Activated CD4-positive, CD25-positive, alpha-beta regulatory T cell treated with anti-CD3 and anti-CD28 coated beads, Interleukin-2, amount 50 U/mL, for 72 hours (primary cell): ENCODE measurements at places on chromosomes 2 and 18.

DNA sequence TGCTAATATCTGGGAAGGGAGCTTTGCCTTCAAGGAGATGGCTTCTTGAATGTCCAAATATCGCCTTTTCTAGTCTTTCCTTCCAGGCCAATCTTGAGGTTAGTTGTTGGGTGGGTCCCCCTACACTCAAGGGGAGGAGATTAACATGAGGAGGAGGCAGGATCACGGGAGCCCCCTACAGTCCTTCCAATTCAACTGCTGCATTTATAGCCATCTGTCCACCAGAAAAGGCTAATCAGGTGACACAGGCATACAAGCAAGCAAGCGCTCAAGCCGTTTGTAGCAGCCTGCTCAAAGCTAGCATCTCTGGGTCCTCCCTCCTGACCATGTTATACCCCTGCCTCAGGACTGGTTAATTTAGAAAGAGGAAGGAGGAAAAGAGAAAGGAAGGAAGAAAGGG is 87.6 kb downstream of the MRPS9 start:
- no peak for DNase-seq

DNA sequence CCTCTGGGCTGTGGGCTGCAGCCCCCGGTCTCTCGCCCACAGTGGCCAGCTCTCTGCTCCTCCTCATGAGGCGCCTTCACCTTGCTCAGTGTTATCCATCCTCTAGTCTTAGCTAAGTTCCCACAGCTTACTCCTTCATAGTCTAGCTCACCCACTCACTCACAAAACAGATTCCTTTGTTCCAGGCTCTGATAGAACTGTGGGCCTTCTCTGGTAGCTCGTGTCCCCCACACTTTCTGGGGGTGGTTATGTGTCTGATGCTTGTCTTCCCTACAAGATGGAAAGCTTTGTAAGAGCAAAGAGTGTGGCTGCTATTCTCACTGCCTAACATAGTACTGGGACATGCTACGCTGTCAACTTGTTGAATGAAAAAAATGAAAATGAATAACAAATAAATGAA is 135.8 kb downstream of the EN1 start:
- DNase-seq, result no peak

- DNase-seq, result no peak
These were observed 475.6 kb upstream of the VRK2 start for GRCh38 chr2:57570961-57571360.

DNA sequence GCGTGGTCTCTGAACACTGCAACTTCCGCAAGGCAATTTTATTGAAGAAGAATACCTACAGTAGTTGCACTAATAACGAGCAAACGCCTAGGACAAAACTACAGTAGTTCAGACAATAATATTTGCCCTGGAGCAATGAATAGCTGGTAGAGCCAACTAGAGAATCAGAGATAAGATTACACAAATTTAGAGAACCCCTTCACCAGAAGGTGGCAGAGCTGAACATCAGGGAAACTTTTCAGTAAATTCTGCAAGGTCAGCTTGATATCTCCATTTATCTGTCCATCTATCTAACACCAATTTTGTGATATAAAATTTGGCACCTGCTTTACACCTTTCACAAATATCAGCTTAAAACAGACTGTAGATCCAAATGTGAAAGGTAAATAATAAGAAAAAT is 43.8 kb downstream of the CDH19 start:
- no peak for DNase-seq

DNA sequence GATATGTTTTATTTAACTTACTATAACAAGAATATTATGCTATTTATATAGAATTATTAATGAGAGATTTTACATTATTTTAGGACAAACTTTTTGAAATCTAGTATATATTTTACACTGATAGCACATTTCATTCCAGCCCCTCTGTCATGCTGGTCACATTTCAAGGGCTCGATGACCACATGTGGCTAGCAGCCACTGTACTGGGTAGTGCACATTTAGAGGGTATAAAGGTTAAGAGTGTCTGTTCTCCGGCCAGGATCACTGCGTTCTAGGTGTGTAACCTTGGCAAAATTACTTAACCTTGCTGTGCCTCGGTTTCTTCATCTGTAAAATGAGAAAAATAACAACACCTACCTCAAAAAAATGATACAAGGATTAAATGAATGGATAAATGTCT is 87.2 kb upstream of the TNP1 start:
- DNase-seq, result no peak

DNA sequence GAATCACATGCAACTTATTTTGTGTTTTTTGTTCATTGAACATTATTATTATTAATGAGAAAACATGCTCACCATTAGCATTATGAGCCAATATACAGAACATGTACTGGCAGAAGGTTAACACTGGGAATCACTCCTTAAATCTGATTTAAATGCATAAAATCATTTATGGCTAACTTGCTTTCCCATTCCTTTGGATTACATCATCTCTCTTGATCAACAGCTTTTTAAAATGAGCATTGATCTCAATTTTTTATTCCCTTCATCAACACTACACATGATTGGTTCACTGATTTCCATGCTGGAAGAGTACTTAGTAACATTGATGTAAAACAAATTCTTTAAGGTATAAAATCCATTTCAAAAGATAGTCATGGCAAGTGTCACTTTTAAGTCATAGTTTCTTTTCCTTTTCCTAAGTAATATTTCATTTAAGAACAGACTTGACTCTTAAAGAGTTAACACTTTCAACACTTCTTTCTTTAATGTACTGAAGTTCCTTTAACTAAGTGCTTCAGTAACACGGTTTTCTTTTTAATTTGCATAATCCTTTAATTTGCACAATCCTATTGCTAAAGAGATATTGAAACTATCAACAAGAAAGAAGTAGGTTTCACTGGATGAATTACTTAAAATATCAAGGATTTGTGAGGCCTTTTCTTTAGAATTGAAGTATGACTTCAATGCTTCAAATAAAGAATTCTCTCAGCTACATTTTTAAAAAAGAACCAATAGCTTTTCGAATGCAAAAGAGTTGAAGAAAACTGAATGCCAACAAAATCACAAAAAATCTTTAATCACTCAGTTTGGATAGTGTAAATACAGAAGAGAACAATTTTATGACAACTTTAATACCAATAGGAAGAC is 24.9 kb upstream of the BUB1 start:
- no peak for DNase-seq

GRCh38 chr2:105872142-105872728 is 127.5 kb downstream of the NCK2 start:
- DNase-seq, result no peak

DNA sequence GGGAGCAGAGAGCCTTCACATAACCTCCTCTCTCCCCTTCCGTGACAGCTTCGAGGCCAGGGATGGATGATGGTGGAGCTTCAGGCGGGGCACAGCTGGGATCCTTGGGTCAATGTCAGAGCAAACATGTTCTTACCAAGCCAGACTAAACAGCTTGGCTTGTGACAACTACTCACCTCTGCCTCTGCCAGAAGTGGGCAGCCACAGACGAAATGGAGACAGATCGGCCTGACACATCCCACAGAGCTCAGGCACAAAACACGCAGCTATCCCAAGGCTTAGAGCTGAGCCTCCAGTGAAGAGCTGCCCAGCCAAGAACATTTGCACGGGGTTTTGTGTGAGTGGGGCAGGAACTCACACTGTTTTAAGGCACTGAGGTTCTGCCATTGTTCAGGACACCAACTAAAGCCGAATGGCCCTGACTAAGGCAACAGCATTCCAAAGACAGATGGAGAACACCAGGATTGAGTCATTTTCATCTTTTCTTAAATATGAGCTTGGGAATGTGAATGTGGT is 12.8 kb downstream of the PXDN start:
- DNase-seq, result no peak

GRCh38 chr18:59876310-59876626 is 23.5 kb upstream of the PMAIP1 start:
- DNase-seq, result no peak

DNA sequence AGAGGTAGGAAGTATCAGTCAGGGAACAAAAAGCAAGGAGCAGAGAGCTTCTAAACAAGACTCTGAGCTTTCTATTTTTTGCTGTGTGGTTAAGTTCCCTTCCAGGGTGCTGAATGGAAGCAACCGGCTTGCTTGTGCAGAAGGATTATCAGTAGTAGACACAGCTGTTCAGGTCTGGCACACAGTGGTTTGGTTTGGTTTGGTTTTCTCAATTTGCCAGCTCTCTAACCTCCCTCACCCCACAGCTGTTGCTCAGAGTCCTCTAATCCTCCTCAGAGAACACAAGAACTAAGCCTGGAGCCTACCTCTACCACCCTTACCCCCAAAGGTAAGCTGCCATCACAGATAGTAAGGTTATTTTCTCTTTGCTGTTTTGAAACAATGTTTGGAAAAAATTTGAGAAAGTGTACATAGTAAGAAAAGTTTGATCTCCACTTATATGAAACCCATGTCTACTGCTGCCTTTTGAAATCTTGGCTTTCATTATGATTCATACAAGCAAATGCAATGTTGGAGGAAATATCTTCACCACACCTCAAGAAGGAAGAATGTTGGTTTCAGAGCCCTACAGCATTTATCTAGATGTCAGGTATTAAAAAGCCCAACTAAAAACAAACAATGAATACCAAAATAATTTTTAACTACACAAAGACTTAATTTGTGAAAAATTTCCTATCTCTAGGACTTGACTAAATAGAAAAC is 255.3 kb downstream of the NR4A2 start:
- DNase-seq, result no peak

GRCh38 chr18:22800551-22800951 is 132.6 kb upstream of the RBBP8 start:
- DNase-seq, result no peak

- no peak for DNase-seq
These were observed 326.6 kb upstream of the COL3A1 start for GRCh38 chr2:188647430-188648070.

DNA sequence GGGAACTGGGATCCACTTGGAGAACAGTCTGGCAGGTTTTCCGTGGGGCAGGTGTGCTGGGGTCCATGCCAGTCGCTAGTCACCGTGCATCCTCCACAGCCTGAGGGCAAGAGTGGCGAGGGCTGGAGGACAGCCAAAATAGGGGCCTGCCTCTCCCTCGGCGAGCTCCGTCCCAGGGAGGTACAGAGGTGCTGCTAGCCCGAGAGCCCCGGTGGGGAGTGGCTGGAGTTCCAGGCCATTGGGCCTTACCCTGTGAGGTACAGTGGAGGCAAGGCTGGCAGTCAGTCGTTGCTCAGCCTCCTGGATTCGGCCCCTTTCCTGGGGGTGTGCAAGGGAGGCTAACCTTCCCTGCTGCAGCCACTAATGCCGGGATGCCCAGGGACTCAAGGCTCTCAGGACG is 406.6 kb downstream of the CMPK2 start:
- DNase-seq, result no peak

DNA sequence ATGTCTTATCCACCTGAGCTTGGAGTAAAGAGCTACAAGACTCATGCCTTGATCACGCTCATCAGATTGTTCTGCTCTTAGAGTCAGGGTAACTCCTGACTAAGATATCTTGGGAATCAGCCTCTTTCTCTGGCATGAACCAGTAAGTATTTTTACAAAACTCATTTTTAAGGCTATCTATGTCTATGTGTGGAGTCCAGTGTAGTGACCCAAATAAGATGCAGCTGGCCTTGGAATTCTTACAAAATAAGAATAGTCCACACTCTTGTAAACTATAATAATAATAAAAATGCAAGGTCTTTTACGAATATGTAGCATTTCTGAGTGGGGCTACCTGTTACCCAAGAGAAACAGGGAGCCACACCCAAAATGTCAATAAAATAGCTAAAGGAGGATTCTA is 498.3 kb upstream of the SYT4 start:
- DNase-seq, result no peak
